ENCODE measurements at places on chromosomes 3 and 15. TPM values are rescaled to one million over a fixed set of nuclear protein-coding genes. Genes with fewer than 3 reads are reported as not detected.

DNA sequence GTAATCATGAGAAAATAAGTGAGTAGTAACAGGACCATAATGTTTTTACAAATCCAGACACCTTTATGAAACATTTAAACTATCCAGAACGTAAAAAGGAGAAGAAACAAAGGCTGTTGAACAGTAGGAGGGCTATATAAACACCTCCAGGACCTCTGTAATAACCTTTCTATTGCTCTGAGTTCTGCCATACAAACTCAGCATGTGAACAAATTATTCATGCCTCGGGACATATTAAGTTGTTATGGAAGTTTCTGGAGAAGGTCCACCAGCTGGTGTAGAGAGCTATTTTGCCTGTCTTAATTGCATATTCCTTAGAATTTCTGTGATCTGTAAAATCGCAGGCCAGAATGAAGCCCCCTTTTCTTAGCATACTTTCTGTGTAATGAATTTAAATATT lies 256.3 kb downstream of the UBE2E2 start:
- DNase-seq: no peak

- DNase-seq: no peak
Measured at GRCh38 chr3:128374746-128375445, 91.8 kb downstream of the DNAJB8 start.

Gene ASB14
- total RNA-seq: not detected

GRCh38 chr3:187021748-187022402 lies 91.5 kb downstream of the ST6GAL1 start:
- DNase-seq: no peak

GRCh38 chr3:186511245-186511644 lies 32.9 kb downstream of the CRYGS start:
- DNase-seq: no peak

Gene SLC27A2
- not detected for total RNA-seq

- DNase-seq: no peak
Measured at GRCh38 chr15:61892140-61892539, 168.1 kb downstream of the VPS13C start.
